ENCODE measurements at places on chromosomes 5 and 9.

GRCh38 chr5:123482258-123482657 lies 29.7 kb upstream of the CSNK1G3 start:
- no peak for DNase-seq

GRCh38 chr5:168457542-168457941 lies 28.7 kb upstream of the RARS1 start:
- DNase-seq = no peak

- no peak for DNase-seq
Observed at GRCh38 chr9:126673689-126674364, 60.1 kb downstream of the LMX1B start.

DNA sequence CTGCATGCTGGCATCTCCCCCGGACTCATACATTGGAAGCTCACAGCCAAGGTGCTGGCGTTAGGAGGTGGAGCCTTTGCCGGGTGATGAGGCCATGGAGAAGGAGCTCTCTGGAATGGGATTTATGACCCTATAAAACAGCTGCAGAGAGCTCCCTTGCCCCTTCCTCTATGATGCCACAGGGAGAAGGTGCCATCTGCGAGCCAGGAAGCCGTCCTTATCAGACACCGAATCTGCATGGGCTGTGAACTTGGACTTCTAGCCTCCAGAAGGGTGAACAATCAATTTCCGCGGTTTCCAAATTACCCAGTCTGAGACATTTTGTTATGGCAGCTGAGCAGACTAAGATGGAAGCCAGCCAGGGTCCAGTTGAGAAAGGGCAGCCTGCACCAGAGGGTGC lies 381.2 kb upstream of the IRX1 start:
- DNase-seq = no peak
